ENCODE measurements at places on chromosomes 2 and 18.

DNA sequence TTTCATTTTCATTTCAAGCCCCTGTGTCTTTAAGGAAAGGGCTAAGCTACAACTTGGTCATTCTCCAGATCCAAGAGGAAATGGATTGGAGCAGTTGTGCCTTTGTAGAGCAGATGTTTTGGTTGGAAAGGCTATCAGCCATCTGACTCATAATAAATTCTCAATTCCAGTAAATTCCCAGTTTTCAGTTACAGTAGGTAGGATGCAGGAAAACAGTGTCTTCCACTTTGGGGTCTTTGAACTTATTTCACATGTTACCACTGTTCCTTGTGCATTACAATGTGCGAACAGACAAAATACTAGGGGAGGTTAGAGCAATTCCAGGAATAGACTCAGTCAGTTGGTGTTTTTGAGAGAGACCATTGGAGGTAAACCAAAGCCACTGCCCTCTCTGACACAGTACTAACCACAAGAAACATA lies 211.9 kb downstream of the BABAM2 start:
- no peak for DNase-seq

- peak; percentile 5 for DNase-seq
These were observed 199.9 kb downstream of the BCL2 start for GRCh38 chr18:63119647-63120046.

- DNase-seq: no peak
These were observed 92.9 kb downstream of the TWIST2 start for GRCh38 chr2:238940806-238941205.

- no peak for DNase-seq
These were observed 59.5 kb downstream of the CHN1 start for GRCh38 chr2:174945601-174946260.

DNA sequence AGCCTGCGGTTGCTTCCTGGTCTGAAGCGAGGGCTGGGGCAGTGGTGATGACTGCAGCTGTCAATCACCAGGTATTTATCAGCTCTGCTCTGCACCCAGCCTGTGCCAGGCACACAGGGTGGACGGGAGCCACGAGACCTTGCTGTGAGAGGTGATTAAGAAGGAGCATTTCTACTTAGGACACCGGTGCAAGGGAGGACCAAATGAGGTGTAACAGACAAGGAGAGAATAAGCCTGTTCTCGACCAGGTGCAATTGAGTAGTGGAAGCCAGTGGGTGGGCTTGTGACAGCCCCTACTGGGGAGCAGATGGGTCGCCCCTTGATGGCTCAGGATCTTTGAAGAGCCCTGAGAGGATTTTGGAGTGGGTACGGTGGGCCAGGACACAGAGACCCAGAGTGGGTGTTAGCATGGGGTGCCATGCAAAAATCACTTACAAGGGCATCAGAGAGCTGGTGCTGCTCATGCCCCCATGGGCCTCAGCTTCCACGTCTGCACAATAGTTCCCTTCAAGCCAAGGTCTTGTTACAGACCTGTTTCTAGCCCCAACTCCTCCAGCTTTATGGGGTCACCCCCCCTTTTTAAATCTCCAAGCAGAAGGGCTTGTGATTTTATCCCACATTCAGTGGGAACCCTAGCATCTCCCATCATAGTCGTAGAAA lies 24.6 kb downstream of the GPR55 start:
- DNase-seq: no peak

DNA sequence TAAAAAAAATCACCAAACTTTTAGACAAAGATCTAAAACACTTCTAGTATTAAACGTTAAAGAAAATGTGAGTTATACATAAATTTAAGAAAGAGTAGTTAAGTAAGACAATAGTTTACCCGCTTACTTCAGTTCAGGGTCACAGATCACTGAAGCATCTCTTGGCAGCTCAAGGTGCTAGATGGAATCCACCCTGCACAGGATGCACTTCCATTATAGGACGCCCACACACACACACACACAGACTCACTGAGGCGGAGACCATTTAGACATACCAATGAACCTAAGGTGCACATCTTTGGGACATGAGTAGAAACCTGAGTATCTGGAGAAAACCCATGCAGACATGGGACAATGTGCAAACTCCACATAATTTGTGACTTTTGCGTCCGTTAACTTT lies 630.6 kb upstream of the ZNF804A start:
- DNase-seq: no peak

DNA sequence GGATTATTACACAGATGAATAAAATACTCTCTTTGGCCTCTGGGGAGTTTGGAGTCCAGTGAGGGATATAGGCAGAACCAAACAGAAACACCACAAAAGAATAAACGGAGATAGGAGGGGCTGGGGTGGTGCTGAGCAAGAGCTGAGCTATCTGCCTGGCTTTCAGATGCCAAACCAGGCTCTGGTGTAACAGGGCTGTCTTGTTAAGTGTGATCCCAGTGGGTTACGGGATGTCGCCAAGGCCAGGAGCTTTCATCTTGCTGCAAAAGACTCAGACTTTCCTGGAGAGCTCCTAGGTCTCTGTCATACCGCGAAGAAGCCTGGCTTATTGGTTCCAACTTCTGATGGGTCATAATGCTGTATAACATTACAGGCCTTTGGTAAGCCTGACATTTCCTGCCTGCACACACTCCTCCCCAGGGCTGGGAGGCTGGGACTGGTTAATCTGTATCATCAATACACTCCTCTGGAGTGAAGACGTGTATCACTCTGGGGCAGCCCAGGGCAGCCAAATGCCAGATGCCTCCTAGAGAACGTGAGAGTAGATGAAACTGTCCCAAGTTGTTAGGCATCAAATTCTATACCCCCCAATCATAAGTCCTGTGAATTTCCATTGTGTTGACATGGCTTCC lies 60.5 kb downstream of the STPG4 start:
- DNase-seq: peak; percentile 53

- DNase-seq: peak; percentile 66
These were observed 77.0 kb upstream of the PID1 start for GRCh38 chr2:229348128-229348527.

DNA sequence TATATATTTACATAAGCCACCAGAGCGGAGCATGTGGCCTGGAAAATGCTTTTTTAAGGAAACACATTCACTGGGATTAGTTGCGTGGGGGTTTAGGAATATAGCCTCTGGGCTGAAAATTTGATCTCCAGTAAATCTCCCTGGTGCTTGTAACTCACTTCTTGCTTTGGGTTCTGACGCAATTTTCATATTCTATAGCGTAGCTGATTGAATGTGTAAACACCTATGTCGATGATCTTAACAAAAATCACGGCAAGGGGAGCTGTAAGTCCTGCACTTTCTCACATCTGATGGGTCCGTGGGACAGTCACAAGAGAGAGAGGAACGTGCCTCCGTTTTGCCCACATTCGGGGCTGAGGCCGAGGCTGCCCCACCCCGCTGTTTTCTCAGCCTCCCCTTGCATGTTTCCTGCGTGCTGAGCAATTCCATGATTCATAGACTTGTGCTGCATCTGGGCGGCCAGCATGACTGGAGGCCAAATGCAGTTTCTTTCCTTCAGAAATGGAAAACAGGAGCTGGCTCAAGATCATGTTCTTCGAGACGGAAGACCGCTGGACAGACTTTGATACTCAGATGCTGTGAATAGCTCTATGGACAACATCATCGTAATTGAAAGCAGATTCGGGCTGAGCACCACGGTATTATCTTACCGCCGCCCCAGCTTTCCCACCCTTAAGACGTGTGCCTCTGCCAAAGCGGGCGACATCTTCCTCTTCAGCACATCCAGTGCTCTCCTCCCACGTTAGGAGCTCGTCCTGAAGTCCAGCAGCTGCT lies 109.2 kb downstream of the TMEM18 start:
- DNase-seq: peak; percentile 50

DNA sequence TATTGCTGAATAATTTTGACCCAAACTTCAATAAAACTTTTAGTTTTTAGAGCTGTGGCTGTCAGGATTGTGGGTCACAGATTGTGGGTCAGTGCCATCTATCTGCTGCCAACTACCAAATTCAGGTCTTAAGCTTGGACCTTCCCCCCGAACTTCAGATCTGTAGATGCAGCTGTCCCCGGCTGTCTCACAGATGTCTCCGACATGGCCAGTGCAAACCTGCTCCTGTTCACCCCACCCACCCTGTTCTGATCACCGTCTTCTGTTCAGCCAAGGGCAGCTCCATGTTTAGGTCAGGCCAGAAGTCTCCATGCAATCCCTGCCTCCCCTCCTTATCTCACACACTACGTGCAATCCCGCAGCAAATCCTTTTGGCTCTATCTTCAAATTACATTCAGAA lies 175.0 kb downstream of the PRKCE start:
- no peak for DNase-seq

DNA sequence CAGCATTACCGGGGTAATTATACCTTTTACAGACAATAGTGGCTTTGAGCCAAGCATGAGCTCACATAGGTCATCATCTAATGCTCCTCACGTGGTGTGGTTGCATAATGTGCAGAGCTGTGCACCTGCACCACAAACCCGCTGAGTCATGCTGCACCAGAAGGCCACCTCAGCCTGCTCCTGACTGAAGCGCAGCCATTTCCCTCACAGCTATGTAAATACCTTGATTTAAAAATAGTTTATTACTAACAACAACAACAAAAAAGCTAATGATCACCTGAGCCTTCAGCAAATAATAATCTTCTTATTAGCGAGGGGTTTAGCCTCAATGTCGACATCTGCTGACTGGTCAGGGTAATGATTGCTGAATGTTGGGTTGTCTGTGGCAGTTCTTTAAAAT lies 238.8 kb downstream of the MBD5 start:
- DNase-seq: no peak

- no peak for DNase-seq
These were observed 2.1 kb upstream of the GPR75 start for GRCh38 chr2:53861824-53862223.

- no peak for DNase-seq
These were observed 404.1 kb upstream of the ACVR2A start for GRCh38 chr2:147440734-147441133.

GRCh38 chr18:49849331-49850217 lies 36.2 kb upstream of the ACAA2 start:
- peak; percentile 42 for DNase-seq
